ENCODE measurements at places on chromosomes 12 and 14. TPM values are rescaled to one million over a fixed set of nuclear protein-coding genes. Genes with fewer than 3 reads are reported as not detected.

- no peaks in the 10 kb centered on the region for H3K27me3 ChIP-seq
- H3K4me1 ChIP-seq, result peaks cover 3% of the 10 kb centered on the region
- DNase-seq, result no peak
- H3K27ac ChIP-seq, result no peak overlapping the region
- H3K36me3 ChIP-seq, result no peaks in the 10 kb centered on the region
- H3K4me3 ChIP-seq, result no peak overlapping the region
These were observed 582.6 kb upstream of the ATP2B1 start for GRCh38 chr12:90290980-90291975.

- peaks cover 5% of the 10 kb centered on the region for H3K27me3 ChIP-seq
- peaks cover 6% of the 10 kb centered on the region for H3K4me1 ChIP-seq
- H3K36me3 ChIP-seq, result no peaks in the 10 kb centered on the region
These were observed 1.1 kb downstream of the BEGAIN start for GRCh38 chr14:100586153-100586402.

- H3K27me3 ChIP-seq, result no peaks in the 10 kb centered on the region
- no peaks in the 10 kb centered on the region for H3K4me1 ChIP-seq
- DNase-seq, result peak; percentile 24
- peak overlapping the region; percentile 98 for H3K27ac ChIP-seq
These were observed 1.7 kb downstream of the KLHDC2 start for GRCh38 chr14:49769581-49770211.

DNA sequence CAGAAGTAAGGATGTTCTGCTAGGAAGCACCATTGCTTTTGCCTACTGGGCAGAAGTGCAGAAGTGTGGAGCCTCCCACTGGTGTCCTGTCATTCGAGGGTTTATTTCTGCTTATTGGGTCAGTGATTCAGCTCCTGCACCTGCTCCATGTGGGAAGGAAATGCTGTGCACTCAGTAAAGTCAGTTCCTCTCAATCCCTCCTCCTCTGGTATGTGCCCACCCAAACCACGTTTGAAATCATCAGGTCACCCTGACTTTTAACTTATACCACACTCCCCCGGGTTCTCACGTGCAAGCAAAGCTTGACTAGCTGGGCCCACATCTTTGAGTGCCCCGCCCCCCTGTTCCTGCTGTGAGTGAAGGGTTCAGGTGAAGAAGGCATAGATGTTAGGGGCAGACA is 223.7 kb downstream of the CHST11 start:
- DNase-seq, result no peak
- H3K4me3 ChIP-seq, result no peak overlapping the region
- no peaks in the 10 kb centered on the region for H3K27me3 ChIP-seq
- H3K27ac ChIP-seq, result no peak overlapping the region
- no peaks in the 10 kb centered on the region for H3K36me3 ChIP-seq
- H3K4me1 ChIP-seq, result no peaks in the 10 kb centered on the region

- H3K27ac ChIP-seq, result no peak overlapping the region
- no peaks in the 10 kb centered on the region for H3K36me3 ChIP-seq
These were observed 31.7 kb upstream of the DYNC1H1 start for GRCh38 chr14:101932673-101933072.

- no peak overlapping the region for H3K27ac ChIP-seq
- DNase-seq, result no peak
- H3K27me3 ChIP-seq, result no peaks in the 10 kb centered on the region
- no peaks in the 10 kb centered on the region for H3K4me1 ChIP-seq
- H3K36me3 ChIP-seq, result no peaks in the 10 kb centered on the region
These were observed 10.3 kb upstream of the ITPR2 start for GRCh38 chr12:26843311-26843710.

GRCh38 chr12:5736527-5736926 is 208.5 kb downstream of the ANO2 start:
- DNase-seq, result no peak
- no peaks in the 10 kb centered on the region for H3K36me3 ChIP-seq
- H3K27ac ChIP-seq, result no peak overlapping the region
- no peaks in the 10 kb centered on the region for H3K4me1 ChIP-seq

The C2CD5 gene
- total RNA-seq, result 27.8 TPM

The FIGNL2 gene
- 0.33 TPM for total RNA-seq

The SERPINA12 gene
- not detected for total RNA-seq

The PMEL gene
- 1.2 TPM for total RNA-seq

The HOXC11 gene
- 7.0 TPM for total RNA-seq

All from A673 (cell line).